Globus pallidus (tissue), 1 donor: ENCODE measurements at places on chromosomes 2 and 18.

GRCh38 chr18:74862094-74862493 is 264.4 kb downstream of the ZNF407 start:
- DNase-seq, result no peak

DNA sequence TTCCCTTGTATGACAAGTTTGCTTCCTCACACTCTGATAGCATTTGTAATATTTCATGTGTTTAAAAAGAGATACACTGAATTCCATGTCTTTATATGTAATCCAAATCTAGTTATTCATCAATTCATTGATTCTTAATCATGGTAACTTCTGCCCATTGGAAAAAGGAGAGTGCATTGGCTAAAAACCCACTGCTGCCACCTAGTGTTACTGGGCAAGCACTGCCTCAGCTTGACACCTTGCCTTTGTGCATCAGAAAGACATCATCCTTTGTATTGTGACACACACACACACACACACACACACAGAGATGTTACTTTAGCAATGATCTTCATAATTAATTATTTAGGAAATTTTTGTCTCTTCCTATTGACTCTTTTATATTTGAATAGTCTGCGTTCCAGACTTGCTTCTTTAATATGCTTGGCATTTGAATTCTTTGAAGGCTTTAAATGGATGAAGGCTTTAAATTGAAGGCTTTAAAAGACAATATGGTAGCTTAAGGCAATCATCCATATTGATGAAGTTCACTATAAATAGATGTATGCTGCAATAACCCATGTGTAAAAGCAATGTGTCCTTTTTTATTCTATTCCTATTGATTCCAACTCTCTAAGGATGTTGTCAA is 414.2 kb upstream of the CHST9 start:
- peak; percentile 39 for DNase-seq

- DNase-seq, result no peak
Observed at GRCh38 chr2:181457741-181458425, 697 bp downstream of the ITGA4 start.

- no peak for DNase-seq
Observed at GRCh38 chr2:36497570-36498163, 100.3 kb downstream of the FEZ2 start.
